ENCODE measurements at places on chromosomes 16 and 17.
A peak's percentile ranks its signal among the peaks of the same experiment; 100 is the strongest.

DNA sequence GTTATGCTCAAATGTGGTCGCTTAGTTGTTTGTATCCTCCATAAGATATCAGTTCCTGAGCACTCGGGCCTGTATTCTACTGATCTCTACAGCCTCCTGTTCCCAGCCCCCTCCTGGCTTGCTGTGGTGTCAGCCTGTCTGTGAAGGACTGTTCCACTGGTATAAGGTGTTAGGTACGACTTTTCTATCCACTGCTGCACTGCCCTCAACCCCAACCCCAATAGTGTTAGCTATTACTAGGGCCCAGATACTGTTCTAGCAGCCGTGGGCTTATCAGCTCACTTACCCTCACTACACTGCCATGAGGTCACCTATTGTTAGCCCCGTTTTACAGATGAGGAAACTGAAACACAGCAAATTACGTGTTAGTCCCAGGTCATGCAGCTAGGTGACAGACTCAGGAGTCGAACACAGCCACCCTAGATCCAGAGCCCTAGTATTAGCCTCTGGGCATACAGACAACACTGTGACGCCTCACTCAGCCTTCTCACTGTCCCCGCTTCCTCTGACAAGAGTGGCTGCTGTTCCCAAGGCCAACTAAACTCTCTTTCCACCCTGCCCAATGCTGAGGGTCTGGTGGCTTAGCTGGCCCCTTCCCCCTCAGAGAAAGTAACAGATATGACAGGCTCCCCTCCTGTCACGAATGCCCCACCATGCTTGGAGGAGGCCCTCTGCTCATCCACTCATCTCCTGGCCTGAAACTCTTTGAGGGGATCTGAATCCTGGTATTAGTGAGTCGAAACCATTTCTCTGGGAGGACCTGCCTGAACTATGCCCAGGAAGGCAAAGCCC lies 25.6 kb upstream of the ZNF652 start:
- DNase-seq = no peak

DNA sequence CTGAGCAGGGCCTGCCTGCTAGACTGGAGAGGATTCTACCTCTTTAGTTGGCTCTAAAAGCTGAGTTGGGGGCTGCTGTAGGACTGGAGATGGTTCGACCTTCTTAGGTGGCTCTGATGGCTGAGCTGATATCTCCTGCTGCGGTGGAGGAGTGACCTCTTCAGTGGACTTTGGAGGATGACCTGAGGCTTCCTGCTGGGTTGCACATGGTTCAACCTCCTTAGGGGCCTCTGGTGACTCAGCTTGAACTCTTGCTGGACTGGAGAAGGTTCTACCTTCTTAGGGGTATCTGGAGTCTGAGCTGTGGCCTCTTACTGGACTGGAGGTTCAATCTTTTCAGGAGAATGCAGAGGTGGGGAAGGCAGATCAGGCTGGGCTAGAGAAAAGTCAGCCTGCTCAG lies 48.9 kb upstream of the TMEM97 start:
- DNase-seq = no peak

- no peak for DNase-seq
These were observed at the start of gene TMC6 for GRCh38 chr17:78128551-78129350. TMC6 (minus strand) TSS chr17:78128755; CDS start chr17:78126832, 1,923 bp downstream.

DNA sequence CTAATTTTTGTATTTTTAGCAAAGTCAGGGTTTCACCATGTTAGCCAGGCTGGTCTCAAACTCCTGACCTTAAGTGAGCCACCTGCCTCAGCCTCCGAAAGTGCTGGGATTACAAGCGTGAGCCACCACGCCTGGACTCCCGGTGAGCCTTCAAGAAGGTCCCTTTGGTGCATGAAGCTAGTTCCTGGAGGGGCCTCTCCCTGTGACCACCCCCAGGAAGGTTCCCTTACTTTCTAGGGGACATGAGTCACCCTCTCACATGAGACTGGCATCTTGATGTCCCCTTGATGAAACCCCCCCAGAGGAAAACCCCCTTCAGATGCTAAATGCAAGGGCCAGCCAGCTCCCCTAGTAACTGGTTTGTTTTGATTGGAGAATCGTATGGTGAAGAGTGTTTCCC lies 12.8 kb downstream of the CARHSP1 start:
- DNase-seq = no peak

DNA sequence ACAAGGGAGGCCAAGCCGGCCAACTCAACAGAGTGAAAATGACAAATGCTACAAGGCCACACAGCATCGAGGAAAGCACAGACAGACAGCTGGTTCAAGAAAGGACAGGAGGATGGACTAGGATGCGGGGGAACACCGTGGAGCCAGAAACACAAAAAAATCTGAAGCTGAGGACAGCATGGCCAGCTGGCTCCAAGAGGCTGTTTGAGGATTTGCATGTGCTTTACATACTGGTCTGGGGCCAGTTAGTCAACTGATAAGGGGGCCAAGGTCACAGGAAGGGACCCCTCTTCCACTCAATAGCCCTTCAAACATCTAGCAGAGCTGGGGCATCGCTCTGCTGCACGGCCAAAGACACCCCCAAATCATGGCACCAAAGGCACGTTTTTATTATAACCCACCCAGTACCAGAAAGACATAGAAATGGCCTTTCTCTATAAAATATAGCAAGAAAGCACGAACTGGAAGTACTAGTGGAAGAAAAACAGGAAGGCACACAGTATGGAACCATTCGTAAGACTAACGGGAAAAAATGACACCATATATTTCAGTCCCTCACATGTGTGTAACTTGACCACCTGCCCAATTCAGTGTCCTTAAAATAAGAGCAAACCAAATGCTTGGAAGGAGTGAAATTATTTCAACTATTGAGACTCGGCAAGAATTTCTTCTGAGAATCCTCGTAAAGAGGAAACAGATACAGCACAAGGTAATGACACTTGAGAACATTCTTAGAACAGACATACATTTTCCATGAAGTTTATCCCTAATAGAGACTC lies 7.8 kb upstream of the SRL start:
- DNase-seq = no peak

GRCh38 chr17:76734080-76734840 lies 2.9 kb downstream of the SRSF2 start:
- DNase-seq = no peak

DNA sequence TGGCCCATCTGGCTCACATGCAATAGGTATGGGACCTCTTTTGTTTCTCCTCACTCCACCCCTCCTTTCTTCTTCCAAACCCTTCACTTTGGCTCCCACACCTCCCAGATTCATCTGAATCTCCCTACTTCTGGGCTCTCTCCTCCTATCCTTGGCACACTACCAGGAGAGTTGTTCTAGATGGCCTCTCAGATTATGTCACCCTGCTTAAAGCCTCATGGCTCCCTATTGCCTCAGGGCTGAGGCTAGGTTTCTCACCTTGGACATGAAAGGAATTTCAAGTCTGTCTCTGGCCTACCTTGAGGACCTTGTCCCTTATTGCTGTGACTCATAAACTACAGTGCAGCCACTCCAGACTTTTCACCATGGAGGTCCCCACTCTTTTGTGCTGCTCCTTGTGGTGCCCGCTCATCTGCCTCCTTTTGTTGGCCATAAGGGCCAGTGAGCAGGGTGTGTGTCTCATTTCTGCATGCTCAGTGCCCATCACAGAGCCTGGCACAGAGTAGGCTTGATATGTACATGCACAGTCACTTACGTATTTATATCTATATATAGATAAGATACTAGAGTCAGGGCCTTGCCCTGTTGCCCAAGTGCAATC lies 1.0 kb upstream of the MFAP4 start:
- DNase-seq = no peak

DNA sequence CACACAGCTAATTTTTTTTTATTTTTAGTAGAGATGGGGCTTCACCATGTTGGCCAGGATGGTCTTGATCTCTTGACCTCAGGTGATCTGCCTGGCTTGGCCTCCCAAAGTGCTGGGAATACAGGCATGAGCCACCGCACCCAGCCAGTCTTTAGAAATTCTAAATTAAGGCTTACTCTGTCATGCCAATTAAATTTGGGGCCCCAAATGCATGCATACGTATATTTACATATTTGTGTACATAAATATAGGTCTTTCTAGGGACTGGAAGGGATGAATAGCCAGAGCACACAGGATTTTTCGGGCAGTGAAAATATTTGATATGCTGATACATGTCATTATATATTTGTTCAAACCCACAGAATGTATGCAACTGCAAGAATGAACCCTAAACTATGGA lies 105.1 kb downstream of the BCAS3 start:
- no peak for DNase-seq

- no peak for DNase-seq
These were observed 19.0 kb downstream of the SPIRE2 start for GRCh38 chr16:89847051-89847939.

DNA sequence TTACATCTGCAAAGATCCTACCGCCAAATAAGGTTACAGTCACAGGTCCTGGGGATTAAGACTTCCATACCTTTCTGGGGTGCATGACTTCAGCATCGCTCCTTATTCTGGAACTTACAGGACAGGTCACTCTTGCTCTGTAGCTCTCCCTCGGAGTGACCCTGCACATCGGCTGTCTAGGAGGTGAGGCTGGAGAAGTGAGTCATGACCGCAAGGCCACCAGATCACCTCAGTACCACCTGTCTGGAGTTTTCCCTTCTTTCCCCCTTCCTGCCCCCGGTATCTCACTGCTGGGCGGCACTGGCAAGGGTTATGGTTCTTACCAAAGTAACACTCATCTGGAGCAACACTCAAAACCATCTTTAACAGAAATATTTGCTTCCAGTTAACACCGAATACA lies 374.8 kb downstream of the SLC39A11 start:
- DNase-seq = no peak

GRCh38 chr17:44220213-44221083 lies 973 bp upstream of the UBTF start:
- DNase-seq = peak; percentile 63

- DNase-seq = peak; percentile 58
These were observed 47.4 kb upstream of the SLC38A10 start for GRCh38 chr17:81342269-81343070.

DNA sequence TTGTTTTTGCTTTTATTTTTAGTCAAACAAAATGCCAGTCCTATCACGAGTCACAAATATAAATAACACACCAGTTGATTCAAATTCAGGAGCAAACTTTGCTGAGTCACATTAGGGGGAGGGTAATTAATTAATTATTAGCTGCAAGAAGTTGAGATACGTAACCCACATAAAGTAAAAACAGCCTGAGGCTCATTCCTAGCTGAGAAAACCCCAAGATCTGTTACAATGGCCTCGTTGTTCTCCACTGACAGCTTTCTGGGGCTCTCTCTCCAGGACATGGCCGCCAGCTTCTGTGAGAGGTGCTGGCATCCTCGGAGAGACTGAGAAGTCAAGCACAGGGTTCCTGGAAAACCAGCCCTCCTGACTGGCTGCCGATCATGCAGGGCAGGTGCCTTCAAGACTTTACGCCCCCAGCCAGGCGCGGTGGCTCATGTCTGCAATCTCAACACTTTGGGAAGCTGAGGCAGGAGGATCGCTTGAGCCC lies 11.1 kb downstream of the RAB40B start:
- no peak for DNase-seq

- DNase-seq = no peak
These were observed 140.3 kb downstream of the ASIC2 start for GRCh38 chr17:33152783-33153182.

- DNase-seq = no peak
These were observed 4.7 kb downstream of the ABAT start for GRCh38 chr16:8679151-8679550.

DNA sequence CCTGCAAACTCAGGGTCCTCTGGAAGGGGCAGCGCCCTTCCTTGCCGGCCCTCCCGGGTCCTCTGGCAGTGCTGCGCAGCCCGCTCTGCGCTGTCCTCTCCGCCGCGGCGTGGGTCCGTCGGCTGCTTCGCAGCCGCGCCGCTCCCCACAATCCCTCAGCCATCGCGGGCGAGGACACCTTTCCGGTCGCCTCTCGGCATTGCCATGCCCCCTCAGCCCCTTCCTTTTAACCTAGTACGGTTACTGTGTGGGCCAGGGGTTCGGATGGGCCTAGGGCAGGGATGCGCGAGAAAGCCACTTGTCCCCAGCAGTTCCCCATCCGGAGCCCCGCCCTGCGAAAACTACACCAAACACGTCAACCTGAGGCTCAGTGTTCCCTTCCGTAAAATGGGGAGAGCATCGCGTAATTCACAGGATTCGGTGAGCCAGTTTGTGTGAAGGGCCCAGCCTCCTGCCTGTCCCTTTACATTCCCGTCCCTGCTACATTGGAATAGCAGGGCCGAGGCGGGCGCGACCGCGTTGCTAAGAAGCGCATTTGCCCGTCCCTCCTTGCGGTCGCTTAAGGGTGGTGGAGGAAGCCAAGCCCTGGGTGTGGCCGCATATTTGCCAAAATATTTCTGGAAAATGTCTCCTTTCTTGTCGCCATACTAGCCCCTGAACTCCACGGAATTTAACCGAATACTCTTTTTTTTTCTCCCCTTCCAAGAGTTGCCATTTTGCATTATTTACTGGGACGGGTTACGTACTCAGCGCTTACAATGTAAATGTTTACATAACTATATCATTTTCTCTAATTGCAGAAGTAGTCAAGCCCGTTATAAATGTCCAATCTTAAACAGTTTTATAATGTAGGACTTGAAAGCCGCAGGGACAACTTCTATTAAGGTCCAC lies 13.2 kb downstream of the COPZ2 start:
- DNase-seq = peak; percentile 47

- no peak for DNase-seq
These were observed 195.2 kb downstream of the PARN start for GRCh38 chr16:14434860-14435259.

DNA sequence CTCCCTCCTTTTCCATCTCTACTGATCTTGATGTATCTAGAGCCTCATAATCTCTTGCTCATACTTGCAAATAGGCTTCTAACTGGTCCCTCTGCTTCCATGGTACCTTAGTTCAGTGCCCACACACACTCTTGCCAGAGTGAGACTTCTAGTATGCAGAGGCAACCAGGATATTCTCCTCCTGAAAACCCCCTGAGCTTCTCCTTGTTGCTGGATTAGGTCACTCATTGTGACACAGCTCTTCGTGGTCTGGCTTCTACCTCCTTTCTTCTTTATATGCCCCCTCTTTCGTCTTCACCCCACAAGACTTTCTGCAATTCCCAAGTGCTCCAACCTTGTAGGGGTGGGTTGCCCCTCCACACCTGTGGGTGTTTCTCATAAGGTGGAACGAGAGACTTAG lies 2.5 kb upstream of the FAM20A start:
- no peak for DNase-seq

DNA sequence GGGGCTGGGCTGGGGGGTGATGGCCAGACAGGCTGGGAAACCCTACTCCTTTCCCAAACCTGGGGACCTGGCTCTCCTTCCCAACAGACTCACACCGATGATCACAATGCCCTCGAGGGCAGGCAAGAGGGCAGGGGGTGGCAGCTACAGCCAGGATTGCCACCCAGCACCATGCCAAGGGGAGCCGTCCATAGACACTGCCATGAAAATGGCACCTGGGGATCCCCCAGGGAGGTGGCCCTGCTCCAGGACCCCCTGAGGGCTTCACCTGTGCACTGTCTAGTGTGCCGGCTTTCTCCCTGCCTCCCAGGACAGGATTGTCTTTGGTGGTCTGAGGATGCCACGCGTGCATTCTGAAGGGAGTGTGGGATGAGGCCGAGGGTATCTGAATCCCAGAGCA lies 24.6 kb downstream of the RPH3AL start:
- DNase-seq = no peak

Measured in brain (organoid and tissue), 16 donors.